T1000 (cell line): ENCODE measurements at places on chromosomes 6 and 20.

- DNase-seq = no peak
Measured at GRCh38 chr20:31717478-31718201, 5.0 kb downstream of the BCL2L1 start.

DNA sequence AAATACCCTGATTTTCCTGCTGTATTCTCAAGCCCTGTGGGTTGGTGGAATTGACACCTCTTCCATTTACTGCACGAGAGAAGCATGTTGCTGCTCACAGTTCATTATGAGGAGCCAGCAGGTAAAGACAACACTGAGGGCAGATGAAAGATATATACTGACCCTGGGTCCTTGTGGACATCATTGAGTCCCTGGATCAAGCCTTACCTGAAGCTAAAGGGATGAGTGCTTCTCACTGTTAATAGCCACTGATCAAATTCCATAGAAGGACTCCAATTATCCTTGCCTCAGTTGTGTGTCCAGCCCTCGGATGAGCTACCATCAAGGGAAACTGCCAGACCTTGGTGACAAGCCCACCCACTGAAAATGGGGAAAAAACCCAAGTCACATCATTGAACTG lies 7.7 kb upstream of the SIGLEC1 start:
- DNase-seq = no peak

GRCh38 chr6:140077827-140078560 lies 703.5 kb upstream of the CITED2 start:
- DNase-seq = no peak

GRCh38 chr6:152502421-152503188 lies 134.6 kb downstream of the SYNE1 start:
- DNase-seq = no peak

- no peak for DNase-seq
Measured at GRCh38 chr20:50753152-50753551, 21.8 kb downstream of the PARD6B start.

- no peak for DNase-seq
Measured at GRCh38 chr6:107061125-107062020, 33.4 kb downstream of the MTRES1 start.

- no peak for DNase-seq
Measured at GRCh38 chr6:34938268-34938667, 49.2 kb downstream of the ANKS1A start.

DNA sequence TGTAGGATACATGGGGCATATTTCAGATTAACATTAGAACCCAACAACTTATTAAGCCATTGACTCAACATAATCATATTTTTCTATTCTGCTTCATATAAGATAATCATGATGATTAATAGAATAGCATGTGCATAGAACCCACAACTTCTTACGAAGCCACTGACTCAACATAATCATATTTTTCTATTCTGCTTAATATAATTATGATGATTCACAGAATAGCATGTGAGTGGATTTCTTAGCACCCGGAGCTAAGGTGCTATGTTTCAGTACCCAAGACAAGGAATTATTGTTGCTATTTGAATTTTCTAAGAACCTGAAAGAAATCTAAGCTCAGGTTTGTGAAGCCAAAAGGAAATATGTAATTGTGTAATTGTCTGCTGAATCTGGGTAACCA lies 96.8 kb downstream of the TENT5A start:
- DNase-seq = no peak

DNA sequence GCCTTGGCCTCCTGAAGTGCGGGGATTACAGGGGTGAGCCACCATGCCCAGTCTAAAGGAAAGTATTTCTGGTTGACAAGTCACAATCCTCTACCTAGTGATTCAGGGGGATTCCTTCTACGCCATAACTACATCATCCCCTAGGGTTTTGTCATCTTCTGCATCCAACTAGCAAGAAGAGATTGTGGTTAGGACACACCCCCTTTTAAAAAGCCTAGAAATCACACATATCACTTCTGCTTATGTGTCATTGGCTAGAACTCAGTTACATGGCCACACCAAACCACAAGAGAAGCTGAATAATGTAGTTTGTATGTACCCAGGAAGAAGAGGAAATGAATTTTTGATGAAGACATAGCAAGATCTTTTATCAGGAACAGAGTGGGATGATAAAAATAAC lies 14.7 kb upstream of the CHD6 start:
- DNase-seq = no peak

DNA sequence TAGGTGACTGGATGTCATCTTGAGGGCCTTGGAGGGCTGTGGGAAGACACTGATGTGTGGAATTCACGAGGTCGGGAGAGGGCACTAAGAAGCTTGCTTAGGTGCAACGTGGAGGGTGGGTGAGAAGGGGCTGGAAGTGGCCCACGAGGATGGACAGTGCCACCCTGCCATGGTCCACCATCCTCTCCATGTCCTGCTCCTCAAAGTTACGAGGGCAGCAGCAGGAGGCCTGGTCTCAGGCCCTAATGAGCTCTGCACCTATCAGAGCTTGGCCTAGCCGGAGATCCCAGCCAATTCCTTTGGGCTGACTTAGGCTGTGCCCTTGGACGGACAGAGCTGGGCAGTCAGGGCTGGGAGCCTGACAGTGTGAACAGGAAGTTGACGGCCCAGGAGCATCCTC lies 27.8 kb upstream of the SCRT2 start:
- DNase-seq = no peak

GRCh38 chr20:51804754-51805153 lies 2.4 kb upstream of the SALL4 start:
- DNase-seq = no peak

- no peak for DNase-seq
Measured at GRCh38 chr20:15823718-15824117, 749.5 kb downstream of the KIF16B start.

- no peak for DNase-seq
Measured at GRCh38 chr6:39314273-39314795, at the start of gene KCNK17. TSS of gene KCNK17 (minus strand) at chr6:39314419. CDS start at chr6:39314320, 99 bp downstream.

DNA sequence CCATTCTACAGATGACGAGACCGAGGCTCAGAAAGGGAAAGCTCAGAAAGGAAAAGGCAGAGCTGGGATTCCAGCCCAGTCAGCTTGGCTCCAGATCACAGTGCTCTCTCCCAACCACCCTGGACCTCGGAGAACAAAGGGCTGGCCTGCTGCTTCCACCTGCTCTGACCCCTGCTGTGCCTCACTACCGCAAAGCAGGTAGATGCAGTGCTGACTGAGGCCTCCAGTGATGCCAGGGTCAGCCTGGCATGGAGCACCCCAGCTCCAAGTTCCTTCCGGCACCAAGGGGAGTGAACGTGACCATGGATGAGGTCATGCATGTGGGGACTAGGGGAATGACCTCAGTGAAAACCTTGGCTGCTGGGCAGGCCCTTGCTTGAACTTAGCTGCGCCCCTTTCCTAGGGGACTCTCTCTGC lies 20.7 kb upstream of the TLDC2 start:
- no peak for DNase-seq

- no peak for DNase-seq
Measured at GRCh38 chr20:48267860-48268633, 482.8 kb upstream of the SULF2 start.

DNA sequence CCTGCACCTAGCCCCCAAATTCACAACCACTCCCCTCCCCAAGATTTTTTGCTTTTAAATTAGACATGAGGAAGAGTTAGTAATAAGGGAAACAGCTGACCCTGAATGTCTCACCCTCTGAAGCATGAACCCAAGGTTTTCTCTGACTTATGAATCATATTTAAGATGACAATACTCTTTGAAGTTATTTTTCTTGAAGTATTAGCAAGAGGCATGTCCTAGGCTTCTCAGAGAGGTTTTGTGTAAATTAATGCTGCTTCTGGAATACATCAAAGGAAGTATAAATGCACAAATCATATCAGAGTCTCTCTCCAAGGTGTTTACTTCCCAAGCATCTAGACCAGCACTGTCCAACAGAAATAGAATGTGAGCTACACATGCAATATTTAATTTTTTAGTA lies 408.1 kb upstream of the MARCKS start:
- DNase-seq = no peak

DNA sequence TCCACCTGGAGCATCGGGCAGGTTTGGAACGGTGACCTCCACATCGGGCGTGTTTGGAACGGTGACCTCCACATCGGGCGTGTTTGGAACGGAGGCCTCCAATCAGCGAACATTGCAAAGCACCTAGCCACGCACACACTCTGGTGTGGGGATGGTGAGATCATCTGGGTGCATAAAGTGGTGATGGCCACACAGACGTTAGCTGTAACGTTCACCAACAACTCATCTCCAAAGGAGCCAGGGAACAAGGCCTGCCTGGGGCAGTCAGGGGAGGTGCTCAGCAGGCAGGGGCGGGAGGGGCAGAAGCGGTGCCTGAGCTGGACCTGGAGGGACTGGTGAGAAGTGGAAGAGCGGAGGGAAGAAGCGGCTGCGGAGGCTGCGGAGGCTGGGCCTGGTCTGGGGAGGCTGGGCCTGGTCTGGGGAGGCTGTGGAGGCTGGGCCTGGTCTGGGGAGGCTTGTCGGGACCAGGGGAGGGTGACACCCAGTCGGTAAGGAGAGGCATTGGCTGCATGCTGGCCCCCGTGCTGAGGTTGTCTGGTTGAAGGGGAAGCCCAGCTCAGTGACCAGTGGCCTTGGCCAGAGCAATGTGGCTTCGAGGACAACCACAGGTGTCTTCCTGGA lies 89.9 kb downstream of the PSMB1 start:
- no peak for DNase-seq

GRCh38 chr6:167660944-167661551 lies 165.7 kb upstream of the AFDN start:
- DNase-seq = no peak

GRCh38 chr20:47125508-47125757 lies 230.8 kb downstream of the EYA2 start:
- DNase-seq = no peak

- DNase-seq = peak; percentile 71
Measured at GRCh38 chr6:142845624-142846458, 99.1 kb downstream of the HIVEP2 start.

GRCh38 chr20:57195469-57196100 lies 70.9 kb downstream of the BMP7 start:
- DNase-seq = no peak

DNA sequence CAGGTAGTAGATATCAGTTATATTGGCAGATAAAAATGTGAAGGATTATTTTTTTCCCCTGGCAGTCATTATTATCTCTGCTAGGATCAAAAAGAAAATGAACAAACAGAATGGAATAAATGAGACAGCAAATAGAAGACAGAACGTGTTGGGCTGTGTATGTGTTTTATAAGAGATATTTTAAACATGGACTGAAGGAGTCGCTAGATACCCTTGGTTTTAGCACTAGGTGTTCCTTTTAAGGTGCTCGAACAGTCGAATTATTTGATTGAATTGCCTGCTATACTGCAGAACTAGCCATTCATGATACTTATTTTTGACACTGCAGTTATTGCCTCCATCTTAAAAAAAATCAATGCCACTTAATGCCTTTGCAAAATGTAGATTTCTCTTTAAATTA lies 3.7 kb downstream of the GRIK2 start:
- DNase-seq = no peak

DNA sequence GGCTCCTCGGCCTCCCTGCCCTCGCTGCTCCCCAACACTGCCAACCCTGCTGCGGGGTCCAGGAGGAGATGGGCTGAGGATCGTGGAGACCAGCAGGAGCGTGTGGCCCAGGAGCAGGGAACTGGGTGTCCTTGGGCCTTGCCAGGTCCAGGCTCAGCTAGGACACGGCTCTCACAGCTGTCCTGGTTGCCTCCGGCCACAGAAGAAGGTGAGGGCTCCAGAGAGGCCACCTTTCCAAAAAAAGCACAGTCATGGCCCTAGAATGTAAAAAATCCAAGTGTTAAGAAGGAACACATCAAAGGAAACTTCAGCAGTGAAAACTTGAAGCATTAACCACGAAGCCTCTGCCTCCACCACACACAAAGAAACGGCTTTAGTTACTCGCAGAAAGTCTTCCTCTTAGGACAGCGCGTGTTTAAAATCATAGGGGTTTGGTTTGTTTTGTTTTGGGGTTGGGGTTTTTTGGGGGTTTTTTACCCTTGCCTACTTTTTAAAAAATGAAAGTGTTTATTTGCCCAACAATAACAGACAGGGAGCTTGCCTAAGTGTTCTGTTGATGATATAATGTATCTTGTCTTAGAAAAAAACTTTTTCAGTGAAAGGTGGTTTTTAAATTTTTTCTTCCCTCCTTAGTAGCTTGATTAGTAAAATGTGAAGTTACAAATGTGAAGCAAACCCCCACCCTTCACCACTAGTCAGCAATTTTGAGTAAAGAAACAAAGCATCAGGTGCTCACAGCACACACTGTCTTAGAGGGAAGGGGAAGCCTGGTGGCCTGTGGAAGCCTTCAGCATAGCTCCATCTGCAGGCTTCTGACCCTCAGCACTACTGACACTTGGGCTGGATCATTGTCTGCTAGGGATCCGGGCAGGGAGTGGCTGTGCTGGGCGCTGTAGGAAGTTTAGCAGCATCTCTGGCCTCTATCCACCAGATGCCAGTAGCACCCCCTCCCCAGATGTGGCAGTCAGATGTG lies 60.0 kb downstream of the PTPN1 start:
- DNase-seq = no peak
